ENCODE measurements at places on chromosomes 5 and 9. TPM values are rescaled to one million over a fixed set of nuclear protein-coding genes. Genes with fewer than 3 reads are reported as not detected.

Gene ISL1
- total RNA-seq, result not detected

Gene TMEM267
- total RNA-seq, result 9.4 TPM

Gene SCGB3A1
- total RNA-seq, result not detected

Gene PDLIM4
- 17.3 TPM for total RNA-seq

Gene CLIC3
- 4.6 TPM for total RNA-seq

Gene GNPDA1
- total RNA-seq, result 81.9 TPM

Gene SV2C
- total RNA-seq, result not detected

Gene GOLM1
- total RNA-seq, result 51.1 TPM

Gene FCN2
- total RNA-seq, result not detected

Data from smooth muscle cell of the coronary artery (primary cell).